ENCODE measurements at places on chromosomes 11 and 22. TPM values are rescaled to one million over a fixed set of nuclear protein-coding genes. Genes with fewer than 3 reads are reported as not detected.

The OR51E1 gene
- total RNA-seq = not detected

The LRP4 gene
- 13.3 TPM for total RNA-seq

The MIAT gene
- 4.3 TPM for total RNA-seq

The MMP1 gene
- not detected for total RNA-seq

The VPREB1 gene
- not detected for total RNA-seq

DNA sequence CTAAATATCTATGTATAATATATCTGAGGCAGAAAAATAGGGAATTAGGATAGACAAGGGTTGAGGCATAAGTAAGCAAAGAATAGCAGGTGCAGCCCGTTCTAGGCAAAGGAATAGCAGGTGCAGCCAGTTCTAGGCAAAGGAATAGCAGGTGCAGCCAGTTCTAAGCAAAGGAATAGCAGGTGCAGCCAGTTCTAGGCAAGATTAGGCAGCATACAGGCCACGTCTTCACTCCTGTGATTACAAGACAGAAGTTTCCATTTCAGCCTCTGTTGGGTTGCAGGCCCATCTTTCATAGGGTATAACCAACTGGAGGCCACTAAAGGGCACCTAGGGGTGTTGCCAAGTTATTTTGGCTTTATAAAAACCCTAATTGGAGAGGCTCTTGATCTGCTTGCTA, 28.8 kb upstream of the CHORDC1 start:
- DNase-seq = no peak

- no peak for DNase-seq
These were observed 97.6 kb upstream of the BID start for GRCh38 chr22:17871726-17872458.

DNA sequence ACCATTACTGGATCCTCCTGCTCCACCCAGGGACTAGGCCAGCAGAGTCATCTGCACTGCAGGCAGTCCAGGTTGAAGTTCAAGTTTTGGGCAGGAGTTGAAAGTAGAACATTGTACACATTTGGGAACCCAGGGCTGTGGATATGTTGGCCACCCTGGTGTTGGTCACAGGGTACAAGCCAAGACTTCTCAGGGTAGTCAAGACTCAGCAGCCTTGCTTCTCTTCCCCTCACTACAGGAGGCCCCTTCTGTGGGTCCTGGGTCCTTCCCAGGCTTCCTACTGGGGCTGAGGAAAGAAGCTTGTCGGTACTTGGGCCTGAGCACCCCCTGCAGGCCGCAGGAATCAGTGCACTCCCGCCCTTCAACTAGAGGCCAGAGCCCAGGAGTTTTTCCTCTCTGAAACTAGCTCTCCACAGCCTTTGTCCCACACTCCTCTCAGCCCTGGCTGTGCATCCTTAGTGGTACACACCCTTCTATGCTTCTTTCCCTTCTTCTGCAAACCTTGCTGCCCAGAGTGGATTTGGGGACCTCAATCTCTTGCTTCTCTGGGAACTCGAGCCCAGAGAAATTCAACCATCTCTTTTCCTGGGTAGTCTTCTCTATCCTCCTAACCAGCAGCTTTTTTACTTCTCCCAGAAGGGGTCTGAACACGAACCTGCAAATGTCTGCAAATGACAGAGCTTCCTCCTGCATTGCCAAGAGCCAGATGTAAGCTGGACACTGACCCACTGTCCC, 2.6 kb upstream of the HPX start:
- peak; percentile 75 for DNase-seq

DNA sequence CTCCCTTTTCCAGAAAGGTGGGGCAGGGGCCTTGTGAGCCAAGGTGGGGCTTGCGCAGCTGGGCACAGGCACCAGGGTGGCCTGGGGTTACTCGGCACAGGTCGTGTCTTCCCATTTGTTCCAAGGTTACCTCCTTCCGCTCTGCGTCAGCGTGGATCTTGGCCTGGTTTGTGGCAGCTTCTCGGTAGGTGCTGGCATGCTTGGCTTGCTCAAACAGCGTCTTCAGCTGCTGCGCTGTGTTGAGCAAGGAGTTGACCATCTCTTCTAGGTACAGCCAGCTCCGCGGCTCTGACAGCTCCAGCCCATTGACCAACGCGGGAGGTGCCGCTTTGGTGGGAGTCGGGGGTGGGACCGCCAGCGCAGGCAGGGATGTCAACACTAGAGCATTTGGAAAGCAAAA, 20.6 kb downstream of the DEAF1 start:
- DNase-seq = no peak
